NCI-H1417 treated with DMSO at 0.1 percent for 48 hours (cell line): ENCODE measurements at places on chromosomes 4 and X.

DNA sequence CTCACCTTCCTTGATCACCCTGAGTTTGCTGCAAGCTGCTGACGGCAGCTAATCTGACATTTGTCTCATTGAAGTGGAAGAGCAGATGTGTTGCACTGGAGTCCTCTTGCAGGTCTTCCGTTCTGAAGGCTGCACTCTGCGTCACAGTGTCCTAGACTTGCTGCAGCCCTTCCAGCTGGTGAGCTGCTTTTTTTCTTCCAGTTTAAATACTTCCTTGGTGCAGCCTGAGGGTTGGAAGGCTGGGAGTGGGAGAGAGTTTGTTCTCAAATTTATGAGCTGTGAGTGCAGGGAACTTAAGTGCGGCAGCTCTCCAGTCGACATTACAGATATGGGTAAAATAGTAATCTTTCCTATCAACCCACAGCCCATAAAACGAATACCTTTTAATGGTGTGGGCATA lies 303.6 kb upstream of the FAT1 start:
- DNase-seq, result no peak

GRCh38 chrX:145825896-145826295 lies 8.3 kb downstream of the SLITRK2 start:
- DNase-seq, result no peak

- peak; percentile 88 for DNase-seq
Measured at GRCh38 chr4:156298230-156298629, 344.6 kb upstream of the CTSO start.

DNA sequence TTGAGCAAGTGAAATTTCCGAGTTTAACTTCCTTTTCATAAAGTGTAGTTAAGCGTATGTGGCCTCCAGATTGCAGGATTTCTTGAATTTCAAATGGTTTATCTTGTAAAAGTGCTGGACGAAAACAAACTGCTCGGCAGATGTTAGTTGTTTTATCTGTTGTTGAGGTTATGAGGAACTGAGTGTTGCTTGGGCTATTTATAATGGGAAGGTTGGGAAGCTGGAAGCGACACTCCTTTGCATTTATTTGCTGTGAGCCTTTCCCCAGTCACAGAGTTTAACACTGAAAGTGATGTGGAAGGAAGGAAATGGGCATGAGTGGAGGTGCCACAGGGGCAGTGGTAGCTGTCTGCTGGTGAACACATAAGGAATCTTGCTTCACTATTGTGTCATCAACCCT lies 284.9 kb downstream of the PCDH7 start:
- DNase-seq, result no peak

DNA sequence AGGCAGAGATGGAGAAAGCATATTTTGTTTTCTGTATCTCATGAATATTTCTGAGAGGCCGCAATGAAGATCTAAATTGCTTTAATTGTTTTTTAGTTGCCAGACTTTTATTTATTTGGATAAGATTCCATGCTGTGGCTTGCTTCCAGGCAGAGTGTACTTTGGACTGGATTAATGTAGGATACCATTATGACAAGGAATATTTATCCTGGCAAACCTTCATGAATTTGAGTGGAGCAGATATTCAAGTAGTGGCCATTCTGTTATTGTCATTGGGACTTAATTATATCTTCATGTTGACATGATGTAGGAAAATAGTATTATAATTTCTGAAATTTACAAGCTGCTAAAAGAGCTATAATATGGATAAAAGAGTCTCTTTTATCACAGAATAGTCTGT lies 182.9 kb downstream of the C4orf33 start:
- DNase-seq, result no peak

- DNase-seq, result no peak
Measured at GRCh38 chr4:41598580-41598979, 60.6 kb downstream of the LIMCH1 start.
